ENCODE measurements at places on chromosomes 13 and 19.
A peak's percentile ranks its signal among the peaks of the same experiment; 100 is the strongest.

DNA sequence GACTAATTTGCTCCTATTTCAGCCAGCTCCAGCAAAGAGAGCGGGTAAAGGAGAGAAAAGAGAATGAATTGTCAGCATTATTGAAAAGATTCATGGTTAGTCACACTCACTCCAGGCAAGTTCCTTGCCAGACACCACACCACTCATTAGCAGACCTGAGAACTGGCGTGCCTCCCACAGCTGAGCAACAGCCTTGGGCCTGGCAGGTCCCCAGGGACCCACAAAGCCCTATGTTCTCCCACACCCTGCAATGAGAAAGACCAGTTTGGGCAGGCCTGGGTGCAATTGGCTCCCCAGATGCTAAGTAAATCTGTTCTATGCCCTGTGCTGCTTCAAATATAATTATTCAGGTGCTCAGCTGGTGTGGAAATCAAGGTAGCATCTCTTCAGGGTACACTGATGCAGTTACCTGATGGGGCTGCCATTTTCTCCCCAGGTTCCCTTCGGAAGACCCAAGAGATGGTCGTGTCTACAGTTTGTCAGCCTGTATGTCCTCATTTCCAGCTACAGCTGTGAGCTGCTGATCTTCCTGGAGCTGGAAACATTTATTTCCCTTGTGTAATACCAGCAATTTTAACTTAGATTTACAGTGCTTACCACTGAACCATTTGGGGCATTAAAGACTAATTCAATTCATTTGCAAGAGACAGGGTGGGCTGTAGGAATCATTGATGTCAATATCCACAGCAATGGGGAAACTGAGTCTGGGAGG lies 405.0 kb downstream of the COG6 start:
- no peak for DNase-seq

DNA sequence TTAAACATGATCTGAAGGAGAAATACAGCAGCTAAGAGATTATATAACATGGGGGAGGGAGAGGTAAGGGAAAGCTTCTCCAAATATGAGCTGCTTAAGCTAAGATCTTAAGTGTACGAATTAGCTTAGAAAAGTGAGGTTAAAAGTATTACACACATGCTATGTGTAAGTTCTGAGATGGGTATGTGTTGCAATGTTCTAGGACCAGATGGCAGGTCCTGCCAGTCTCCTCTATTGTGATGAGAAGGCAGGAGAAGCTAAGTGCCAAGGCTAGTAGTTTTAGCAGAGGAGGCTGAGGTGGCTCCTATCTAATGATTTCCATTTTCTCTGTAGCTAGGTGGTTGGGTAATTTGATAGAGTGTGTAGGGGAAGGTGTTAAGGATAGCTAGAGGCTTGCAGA lies 57.6 kb downstream of the MICU2 start:
- peak; percentile 42 for DNase-seq

- DNase-seq: no peak
Measured at GRCh38 chr13:27961227-27962085, 7.7 kb downstream of the CDX2 start.

- peak; percentile 94 for DNase-seq
Measured at GRCh38 chr19:18428787-18429674, 8.9 kb downstream of the ISYNA1 start.

DNA sequence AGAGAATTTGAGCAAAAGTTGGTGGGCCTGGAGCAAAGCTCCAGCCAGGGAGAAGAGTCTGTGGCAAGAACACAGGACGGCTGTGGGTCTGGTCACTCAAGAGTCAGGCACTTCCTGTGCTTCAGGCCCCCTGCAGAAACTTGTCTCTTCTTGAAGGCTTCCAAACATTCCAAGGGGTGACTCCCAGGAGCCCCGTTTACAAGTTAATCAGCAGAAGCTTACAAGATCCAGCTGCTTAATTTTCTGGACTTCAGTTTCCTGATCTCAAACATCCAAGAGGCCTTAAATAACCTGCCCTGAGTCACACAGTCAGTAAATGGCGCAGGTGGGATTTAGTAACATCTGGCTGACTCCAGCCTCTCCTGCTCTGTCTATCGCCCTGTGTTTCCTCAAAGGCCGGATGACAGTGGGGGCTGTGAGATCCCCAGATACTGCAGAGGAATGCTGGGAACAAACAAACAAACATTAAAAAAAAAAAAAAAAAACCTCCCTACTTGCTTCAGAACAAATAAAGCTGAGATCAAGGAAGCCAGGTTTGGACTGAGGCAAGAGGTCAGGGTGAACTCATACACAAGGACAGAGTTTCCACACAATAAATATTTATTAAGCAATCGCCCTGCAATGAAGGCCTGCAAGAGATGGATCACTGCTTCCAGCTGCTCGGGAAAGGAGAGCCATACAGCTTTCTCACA lies 175.4 kb upstream of the RFC3 start:
- no peak for DNase-seq

DNA sequence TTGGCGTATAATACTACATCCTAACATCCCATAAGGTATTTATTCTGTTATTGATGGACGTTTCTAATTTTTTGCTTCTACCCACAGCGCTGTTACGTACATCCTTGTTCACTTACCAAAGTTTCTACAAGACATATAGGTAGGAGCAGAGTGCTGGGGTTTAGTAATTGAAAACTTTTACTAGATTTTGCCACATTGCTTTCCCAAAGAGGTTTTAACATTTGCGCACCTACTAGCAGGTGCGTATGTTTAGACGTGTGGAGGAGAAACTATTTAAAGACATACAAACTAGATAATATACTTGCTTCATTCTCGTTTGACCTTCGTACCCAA lies 559 bp upstream of the RPL21 start:
- DNase-seq: no peak

All from hematopoietic multipotent progenitor cell treated with erythropoietin and hydrocortisone succinate and interleukin-3 and kit ligand, for 6 days (in vitro differentiated cells).